ENCODE measurements at places on chromosomes 2 and 18.

DNA sequence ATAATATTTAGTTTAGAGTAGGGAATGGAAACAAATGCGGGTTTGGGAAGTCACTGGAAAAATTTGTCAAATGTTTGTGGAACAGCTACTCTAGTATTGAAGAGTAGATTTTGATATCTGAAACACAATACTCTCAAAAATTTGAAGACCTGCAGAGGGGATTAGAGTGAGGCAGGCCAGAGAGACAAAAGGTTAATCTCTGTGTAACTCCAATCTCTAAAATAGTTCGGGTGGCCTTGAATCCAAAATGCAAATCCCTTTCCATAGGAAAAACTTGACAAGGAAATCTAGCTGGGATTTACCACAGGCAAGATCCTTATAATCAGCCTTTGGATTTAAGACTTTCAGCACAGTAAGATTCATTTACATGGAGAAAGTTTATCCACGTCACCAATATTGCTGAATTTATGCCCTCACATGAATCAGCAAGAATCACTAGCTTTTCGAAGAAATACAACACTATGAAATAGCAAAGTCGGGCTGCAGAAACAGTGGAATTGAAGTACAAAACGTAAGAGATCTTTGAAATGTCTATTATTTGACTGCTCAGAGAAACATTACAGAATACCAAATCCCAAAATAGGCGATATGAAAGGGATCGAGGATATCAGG is 423.7 kb upstream of the ZNF804A start:
- no peak for DNase-seq

DNA sequence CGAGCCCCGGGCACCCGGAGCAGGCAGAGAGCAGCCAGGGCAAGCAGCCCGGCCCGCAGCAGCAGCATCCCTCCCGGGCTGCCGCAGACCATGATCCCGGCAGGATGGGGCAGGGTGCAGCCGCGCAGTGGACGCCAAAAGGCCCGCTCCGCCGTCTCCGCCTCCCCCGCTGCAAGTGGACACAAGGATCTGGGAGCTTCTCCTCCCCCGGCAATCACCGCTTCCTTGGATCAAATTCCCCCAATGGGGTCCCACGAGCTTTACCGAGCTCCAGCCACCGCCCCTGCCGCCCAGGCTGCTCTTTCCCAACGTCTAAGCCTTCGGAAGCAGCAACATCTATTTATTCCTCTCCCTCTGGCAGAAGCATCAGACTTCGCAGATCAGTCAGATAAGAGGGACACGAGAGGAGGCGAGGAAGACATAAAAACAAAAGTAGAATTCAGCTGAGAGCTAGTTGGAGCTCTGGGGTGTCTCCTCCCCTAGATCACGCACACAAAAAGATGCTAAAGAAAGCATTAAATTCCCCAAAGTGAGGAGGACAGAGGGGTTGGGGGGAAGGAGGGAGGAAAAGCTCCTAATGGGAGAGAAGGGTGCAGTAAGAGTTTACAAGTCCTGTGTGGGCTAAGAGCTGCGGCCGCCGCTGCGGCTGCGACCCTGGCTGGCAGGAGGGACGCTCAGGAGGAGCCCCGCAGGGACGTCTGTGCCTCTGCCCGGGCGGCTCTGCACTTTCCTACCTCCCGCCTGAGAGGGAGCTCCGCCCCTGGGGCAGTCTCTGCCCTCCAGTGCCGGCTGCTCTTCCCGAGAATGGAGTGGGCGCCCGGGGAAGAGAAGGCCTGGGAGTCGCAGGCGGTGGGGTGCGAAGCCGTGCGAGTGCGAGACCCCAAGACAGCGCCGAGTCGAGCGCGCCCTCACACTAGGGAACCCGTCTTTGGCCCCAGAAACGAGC is at the start of gene FRZB:
FRZB (minus strand) TSS at position 177 of the 946 bp plus-strand sequence; CDS start at position 92, 85 bp downstream.
- peak; percentile 40 for DNase-seq

DNA sequence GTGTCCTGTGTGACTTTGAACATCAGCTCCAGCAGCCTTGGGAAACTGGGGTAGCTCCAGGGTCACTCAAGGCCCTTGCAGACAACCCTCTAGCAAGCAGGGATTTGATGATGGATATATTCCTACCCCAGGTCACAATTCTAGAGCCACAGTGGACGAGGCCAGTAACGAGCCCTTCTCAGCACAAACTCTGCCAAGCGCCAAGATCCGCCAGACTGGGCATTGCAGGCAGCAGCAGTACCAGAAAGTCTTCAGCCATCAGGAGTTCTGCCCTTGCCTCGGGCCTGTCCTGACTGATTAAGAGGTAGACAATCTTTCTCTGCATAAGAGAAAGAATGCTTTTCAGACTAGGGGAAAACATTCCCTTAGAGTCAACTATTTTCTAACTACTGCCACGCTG is 259.1 kb downstream of the FBXO15 start:
- DNase-seq, result no peak

GRCh38 chr2:45979065-45979464 is 318.1 kb upstream of the EPAS1 start:
- DNase-seq, result no peak
